ENCODE measurements at places on chromosomes 4 and X.
A peak's percentile ranks its signal among the peaks of the same experiment; 100 is the strongest.

DNA sequence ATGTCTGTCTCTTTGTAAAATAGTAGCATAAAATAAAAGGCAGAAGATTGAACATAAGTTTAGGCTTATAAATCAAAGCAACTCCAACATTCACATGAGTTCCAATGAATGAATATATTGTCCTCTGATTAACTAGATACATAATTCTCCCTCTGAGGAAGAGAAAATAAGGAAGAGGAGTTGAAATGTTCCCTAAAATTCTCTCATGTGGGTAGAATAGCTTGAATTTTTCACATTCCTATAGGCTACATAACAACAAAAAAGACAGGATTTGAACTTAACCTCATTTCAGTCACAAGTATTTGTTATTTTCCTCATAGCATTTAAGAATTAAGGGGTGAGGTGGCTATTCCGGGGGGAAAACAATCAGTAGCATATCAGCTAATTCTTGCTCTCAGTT, 462.4 kb upstream of the NDST4 start:
- no peak for DNase-seq

- no peak for DNase-seq
These were observed 3.4 kb upstream of the RRAGB start for GRCh38 chrX:55714161-55714560.

DNA sequence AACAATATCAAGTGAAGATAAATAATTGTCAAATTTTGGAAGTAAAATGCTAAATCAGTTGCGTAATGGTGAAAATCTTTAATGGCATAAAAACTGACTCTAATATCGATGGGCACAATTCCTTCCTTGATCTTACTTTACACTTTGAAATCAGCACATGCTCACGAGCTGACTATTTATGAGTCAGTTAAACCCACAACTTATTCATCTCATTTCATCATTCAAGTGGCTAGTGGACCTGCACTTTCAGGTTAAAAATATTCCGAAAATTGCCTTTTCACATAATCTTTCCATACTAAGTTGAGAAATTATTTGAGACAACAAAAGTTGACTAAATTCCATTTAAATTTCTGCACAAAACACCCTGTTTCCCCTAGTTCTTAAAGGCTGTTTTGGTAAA, 582.1 kb upstream of the TENM3 start:
- DNase-seq: no peak

DNA sequence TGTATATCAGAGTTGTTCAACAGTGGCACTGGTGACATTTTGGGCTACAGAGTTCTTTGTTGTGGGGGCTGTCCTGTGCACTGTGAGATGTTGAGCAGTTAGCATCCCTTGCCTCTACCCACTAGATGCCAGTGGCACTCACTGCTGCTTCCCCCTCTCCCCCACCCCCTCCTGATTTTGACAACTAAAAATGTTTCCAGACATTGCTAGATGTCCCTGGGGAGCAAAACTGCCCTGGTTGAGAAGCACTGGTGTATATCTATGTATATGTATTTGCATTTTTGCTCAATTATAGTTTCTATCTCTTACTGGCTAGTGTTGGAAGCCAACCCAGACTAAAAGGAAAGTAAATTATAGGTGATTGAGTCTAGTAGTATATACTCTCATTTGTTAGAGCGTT, 2.4 kb downstream of the TMEM131L start:
- DNase-seq: peak; percentile 30

GRCh38 chr4:10951306-10951705, 266.7 kb upstream of the CLNK start:
- DNase-seq: no peak

GRCh38 chr4:151717909-151718628, 42.7 kb downstream of the GATB start:
- no peak for DNase-seq

DNA sequence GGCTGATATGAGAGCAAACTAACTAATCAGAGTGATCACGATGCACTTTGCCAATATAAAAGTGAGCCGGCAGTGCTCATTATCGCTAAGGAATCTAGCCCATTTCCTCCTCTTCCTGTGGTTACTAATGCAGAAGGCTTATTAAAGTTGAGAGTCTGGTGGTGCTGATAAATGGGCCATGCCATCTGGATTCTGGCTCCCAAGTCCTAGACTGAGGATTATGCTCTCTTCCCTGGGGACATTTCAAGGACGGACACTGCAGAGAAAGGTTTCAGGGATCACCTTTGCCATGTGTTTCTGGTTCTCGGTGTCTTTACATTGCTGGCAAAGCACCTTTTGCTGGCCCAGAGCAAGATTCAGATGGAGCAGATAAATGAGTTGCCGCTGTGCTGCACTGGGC, 85.3 kb downstream of the RTL5 start:
- DNase-seq: no peak

- no peak for DNase-seq
These were observed 14.7 kb downstream of the GBA3 start for GRCh38 chr4:22707390-22707789.

DNA sequence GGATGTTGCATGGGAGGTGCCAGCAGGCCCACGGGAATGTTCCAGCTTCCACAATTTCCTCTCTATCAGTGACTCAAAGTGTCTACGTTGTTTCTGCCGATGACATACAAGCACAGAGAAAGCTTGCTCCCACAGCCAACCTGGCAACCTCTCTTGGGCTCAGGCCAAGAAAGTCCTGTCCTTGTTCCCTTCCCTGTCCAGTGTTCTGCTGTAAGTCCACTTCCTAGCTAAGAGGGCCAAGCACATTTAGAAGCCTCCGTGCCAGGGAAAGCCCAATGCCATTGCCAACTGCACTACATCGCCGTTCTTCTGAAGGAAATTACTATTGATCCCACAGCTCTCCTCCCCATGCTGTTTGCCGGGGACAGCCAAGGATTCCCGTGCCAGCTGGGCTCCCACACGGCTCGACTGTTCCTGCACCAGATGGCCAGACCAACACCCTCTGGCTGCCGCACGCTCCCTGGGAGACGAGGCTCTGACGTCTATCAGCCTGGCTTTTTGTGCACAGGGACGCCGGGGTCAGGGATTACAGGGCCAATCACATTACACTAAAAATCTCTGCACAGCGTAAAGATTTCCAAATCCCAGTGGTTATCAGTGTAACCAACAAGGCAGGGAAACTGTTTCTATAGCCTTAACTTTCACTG, 284.0 kb downstream of the BCOR start:
- DNase-seq: no peak

Data from stimulated activated naive CD8-positive, alpha-beta T cell treated with anti-CD3 and anti-CD28 coated beads, Interleukin-15, Interleukin-2, amounts not matched to agents 100 U/mL and 50 U/mL, for 24 hours (primary cell).